Left forelimb (tissue), 1 donor: ENCODE measurements at places on chromosomes 4 and X.

DNA sequence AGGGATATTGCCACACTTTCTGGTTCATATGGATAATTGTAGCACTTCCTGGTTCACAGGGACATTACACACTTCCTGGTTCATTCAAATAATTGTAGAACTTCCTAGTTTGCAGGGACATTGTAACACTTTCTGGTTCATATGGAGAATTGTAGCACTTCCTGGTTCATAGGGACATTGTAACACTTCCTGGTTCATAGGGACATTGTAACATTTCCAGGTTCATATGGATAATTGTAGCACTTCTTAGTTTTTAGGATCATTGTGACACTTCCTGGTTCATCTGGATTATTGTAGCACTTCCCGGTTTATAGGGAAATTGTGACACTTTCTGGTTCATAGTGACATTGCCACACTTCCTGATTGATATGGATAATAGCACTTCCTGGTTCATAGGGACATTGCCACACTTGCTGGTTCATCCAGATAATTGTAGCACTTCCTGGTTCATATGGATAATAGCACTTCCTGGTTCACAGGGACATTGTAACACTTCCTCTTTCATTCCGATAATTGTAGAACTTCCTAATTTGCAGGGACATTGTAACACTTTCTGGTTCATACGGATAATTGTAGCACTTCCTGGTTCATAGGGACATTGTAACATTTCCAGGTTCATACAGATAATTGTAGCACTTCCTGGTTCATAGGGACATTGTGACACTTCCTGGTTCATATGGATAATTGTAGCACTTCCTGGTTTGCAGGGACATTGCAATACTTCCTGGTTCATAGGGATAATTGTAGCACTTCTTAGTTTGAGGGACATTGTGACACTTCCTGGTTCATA is 59.2 kb upstream of the CD99 start:
- no peak for DNase-seq

GRCh38 chrX:154892296-154892695 is 6.1 kb downstream of the F8A1 start:
- DNase-seq = no peak

DNA sequence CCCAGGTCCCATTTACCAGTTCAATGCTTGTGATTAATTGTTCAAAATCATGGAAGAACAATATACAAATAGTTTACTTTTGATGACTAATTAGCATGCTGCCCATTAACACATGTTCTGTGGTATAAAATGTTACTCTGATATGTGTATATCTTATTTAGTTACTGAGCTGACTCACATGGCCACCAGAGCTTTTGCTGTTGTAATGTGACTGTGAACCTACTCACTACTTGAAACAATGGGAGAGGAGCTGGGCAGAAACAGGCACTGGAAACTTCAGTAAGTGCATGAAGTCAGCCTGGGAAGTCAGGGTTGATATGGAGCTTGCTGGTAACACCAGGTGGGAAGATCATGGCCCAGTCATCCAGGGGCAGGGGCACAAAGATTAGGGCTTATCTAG is 72.7 kb upstream of the MAD2L1 start:
- DNase-seq = no peak

GRCh38 chr4:142901166-142901662 is 55.1 kb upstream of the INPP4B start:
- no peak for DNase-seq

DNA sequence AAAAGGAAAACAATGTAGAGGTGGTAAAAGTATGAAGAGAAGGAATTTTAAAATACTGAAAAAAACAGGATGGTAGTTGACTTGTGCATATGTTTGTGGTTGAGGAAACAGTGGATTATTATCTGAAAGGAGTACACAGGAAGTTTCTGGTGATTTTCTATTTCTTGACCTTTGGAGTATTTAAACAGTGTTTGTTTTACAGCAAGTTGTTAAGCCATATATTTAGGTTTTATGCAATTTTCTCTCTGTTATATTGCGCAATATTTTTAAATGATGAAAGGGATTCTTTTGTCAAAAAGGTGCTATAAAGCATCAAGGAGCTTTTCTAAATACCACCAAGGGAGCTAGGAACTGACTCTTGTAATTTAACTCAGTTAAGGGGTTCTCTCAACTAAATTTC is 343.1 kb upstream of the MAOA start:
- no peak for DNase-seq

DNA sequence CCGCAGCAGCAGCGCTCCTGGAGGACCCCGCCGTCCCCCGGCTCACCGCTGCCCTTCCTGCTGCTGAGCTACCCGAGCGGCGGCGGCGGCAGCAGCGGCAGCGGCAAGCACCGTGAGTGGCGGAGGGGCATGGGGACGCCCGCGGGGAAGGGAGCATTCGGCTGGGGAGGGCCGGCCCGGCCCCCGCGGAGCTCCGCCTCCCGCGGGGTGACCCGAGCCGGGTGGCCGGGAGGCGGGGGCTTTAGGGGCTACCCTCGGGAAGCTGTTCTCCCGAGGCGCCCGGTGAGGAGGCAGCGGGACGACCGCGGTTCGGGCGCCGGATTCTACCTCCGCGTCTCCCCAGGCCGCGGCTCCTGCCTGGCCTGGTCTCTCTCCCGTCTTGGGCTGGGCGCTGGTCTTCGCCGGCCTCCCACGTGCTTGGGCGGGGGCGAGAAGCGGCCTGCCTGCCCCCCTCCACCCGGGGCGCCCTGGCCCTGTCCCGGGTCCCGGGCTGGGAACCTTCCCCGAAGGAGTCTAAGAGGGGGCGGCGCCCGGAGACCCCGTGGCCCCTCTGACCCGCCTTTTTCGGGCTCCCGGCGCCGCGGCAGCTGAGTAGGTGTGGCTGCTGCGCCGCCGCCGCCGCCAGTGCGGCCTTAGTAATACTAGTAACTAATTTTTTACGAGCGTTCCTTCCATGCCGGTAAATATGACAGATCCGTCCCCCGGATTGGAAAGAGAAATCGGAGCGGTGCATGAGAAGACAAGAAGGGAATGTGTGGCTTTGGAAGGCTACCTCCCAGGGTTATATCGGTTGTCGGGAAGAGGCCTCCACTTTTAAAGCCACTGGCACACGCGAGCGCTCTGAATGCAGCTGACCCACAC is 16.4 kb upstream of the RUFY3 start:
- DNase-seq = peak; percentile 85

- DNase-seq = no peak
Observed at GRCh38 chrX:124401696-124402095, 55.3 kb downstream of the SH2D1A start.

GRCh38 chrX:119790977-119791436 is 423 bp downstream of the RPL39 start:
- DNase-seq = no peak

DNA sequence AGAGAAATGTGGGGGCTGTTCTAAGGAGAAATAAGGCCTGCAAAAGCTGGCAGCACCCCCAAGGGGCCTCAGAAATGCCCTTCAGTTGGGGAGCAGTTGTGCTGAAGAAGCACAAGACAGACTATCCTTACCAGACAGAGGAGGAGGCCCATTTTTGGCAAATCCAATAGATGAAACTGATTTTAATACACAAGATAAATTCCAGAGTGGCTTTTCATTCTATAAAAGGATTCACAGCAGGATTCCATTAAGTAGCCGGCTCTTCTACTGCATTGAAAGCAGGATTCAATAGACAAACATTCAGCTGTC is 8.1 kb downstream of the SEPTIN6 start:
- no peak for DNase-seq

DNA sequence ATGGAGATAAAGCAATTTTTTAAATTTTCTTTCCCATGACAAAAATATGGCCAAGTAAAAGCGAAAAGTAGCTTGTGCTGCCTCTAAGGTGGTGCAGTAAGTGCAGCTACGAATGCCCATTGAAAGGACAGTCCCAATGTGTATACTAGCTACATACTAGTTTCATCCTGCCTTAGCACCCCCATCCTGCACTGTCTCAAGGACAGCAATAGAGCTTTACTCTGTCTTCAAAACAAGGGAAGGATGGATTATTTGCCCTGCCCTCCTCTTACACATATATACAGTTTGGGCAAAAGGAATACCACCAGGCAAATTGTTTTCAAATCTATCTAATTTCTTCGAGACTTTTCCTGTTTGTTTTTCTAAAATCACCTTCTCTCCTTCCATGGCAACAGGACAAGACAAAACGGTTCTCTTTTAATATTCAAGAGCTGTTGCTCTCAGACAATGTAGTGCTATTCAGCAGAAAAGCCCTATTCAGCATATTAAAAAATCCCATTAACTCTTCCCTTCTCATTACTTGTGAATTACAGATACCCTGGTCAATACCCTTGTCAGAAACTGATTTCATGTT is 75.1 kb upstream of the SLC7A11 start:
- no peak for DNase-seq

DNA sequence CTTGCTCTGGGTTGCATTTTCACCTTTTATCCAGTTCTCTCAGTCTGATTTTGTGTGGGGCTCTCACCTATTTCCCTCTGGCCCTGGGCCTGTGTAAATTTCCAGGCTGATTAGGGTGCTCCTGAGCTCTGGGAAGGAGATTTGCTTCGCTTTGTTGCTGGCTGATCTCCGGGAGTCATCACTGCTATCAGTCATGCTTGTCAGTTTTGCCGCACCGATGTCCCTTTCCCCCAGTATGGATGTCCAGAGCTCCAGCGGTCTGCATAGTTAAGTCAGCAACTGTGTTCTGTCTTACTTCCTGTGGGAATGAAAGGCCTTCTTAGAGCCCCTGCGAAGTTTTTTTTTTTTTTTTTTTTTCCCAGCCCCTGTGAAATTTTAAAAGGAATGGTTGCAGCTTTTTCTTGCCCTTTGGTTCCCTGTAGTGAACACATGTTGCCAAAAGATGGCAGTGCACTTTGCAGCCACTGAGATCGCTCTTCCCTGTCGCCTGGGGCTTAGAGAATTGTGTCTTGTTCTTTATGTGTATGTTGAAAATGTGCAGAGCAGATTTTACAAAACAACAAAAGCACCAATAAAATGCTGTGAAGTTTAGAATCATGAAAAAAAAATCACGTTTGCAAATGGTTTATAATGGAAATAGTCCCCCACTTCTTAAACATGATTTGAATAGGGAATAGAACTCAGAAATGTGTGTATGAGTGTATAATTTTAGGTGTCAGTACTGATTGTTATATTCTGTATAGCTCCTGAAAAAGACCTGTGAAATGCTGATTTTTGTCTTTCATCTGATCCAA is 109.1 kb upstream of the SLC4A4 start:
- no peak for DNase-seq

DNA sequence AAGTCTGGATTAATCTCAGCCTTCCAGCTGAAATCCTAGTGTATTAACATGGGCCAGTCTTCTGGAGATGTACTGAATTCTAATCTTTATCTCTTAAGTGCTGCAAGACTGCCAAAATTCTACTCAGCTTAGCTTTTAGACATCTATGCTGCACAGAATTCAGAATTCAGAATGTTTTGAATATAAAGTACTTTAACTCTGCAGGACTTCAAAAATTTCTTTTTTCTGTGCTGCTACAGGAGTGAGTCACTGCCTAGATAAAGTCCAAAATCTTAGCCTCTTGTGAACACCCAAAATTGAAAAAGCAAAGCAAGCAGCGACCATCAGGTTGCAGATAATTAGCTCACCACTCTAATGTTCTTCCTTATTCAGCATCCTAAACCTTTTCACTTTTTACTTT is 1092.6 kb upstream of the PCDH10 start:
- no peak for DNase-seq

- DNase-seq = no peak
Observed at GRCh38 chr4:95869961-95870500, 30.1 kb downstream of the PDHA2 start.

- no peak for DNase-seq
Observed at GRCh38 chr4:110988722-110989121, 365.8 kb upstream of the PITX2 start.

- no peak for DNase-seq
Observed at GRCh38 chr4:37948542-37948941, 11.7 kb upstream of the PTTG2 start.

DNA sequence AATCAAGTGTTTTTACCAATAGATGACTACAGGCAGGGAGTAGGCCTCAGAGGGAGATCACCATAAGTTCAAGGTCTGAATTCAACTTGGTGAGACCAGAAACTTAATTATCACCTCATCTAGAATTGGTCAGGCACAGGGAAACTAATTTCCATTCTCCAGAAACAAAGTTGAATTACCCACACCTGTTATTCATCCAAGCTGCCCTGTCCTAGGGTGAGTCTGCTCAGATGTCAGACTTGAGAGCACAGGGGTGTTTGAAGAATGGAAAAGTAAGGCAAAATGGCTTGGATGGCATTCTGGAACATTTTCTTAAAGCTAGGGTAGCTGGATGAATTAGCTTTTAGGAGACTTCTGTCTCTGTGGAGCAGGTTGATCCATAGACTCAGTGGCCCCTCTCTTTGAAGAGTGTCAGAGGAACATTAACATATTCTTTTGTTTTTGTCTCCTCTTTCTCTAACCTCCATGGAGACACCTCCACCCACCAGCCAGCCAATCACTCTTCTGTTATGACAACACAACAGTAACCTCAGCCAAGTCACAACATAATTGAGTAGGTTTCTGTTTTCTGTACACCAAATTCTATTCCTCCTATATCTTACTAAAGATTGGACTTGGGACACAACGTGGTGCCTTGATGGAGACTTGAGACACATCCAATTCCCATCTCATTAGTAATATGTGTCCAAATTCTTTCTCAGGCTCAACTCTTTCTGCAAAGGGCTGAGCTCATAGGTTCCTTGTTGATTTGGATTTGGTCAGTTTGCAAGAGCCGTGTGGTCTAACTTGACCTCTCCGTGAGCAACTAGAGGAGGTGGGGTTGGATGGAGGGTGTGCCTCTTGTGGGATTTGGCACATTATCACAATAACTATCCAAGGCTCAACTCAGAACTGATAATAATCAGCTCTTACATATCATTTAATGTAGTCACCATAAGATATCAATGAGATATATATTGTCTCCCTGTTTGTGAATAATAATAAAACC is 45.1 kb downstream of the VSIG4 start:
- no peak for DNase-seq

DNA sequence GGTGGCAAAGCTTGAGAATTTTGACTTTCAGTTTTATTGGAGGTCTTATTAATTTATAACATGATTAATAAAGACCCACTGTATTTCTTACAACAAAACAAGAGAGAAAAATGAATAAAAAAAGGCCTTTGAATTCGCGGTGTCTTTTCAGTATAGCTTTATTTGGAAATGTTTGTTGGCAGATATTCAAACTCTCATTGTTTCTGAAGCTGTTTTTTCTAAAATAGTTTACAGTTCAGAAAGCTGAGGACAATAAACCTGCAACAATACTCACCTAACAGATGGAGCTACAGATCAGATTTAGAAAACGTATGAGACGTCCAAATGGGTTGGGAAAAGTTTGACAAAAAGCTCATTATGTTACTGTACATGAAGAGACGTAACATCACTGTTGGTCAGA is 2.4 kb upstream of the SPARCL1 start:
- no peak for DNase-seq

DNA sequence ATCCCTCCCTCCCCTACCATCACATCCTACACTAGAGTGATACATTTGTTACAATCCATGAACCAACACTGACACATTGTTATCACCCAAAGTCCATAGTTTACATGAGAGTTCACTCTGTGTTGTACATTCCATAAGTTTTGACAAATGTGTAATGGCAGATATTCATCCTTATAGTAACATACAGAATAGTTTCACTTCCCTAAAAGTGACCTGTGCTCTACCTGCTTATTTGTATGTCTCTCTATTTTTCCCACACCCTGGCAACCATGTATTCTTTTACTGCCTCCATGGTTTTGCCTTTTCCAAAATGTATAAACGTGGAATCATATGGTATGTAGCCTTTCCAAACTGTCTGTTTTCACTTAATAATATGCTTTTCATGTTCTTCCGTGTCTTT is 42.2 kb upstream of the HPGD start:
- DNase-seq = no peak
